ENCODE measurements at places on chromosomes 11 and 22.
A peak's percentile ranks its signal among the peaks of the same experiment; 100 is the strongest.

DNA sequence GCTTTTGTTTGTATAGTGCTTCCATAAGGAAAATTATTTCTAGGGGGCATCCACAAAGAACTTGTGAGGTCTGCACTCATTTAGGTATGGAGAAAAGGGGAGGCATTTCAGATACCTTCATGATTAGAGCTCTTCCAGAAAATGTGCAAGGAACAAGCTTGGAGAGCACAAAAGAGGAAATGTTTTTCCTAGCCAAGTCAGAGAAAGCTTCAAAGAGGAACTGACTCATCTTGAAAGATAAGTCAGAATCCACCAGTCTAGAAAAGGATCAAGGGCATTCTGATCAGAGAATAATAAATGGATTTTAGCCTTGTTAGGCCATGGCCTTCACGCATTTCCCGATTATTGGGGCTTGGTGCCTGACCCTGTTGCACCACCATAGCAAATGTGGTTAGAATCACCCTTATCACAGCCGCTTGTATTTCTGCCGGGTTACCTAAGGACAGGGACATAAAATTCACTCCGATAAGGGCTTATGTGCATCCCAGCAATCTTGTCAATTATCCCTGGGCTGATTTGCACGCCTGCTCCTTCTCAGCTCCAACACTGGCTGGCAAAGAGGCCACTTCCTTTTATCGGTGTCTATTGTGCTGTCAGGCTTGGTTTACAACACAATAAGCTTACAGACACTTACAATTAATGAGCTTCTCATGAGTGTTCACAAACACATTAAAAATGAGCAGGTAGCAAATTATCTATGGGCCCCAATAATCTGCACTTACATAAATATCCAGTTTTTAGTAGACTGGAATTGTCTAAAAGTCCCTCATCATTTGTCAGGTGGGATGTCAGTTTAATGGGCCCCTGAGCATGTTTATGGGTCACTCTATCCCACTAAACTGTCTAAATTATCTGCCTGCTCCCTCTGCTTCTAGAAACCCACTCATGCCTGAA is 613.5 kb downstream of the SOX6 start:
- DNase-seq, result peak; percentile 13

- DNase-seq, result peak; percentile 7
These were observed 3.8 kb downstream of the SERPING1 start for GRCh38 chr11:57601297-57601696.

GRCh38 chr22:33112580-33112979 is 54.4 kb upstream of the SYN3 start:
- no peak for DNase-seq

DNA sequence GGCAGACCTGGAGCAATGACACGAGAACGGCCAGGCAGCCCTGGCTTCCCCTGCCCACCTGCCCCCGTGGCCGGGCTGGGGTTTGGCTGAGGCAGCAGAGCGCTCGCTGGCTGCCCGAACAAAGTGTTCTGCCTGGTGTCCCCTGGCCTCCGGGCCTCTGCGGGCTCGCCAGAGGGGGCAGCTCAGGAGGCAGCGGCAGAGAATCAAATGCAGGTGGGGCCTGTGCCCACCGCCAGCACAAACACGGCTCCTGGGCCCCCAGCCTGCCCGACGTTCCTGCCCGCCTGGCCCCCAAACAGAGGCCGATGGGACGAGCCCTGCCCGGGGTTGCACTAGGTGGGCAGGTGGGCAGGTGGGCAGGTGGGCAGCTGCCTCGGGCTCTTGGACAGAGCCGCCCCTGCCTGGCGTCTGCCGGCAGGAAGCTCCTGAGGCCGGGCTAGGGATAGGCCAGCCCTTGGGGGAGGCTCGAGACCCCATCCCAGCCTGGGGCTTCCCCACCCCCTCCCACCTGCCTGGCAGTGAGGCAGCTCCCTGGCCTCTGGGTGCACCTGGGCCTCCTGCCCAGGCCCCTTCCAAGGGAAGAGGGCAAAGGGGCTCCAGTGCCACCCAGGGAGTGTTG is 46.8 kb downstream of the CDKN1C start:
- no peak for DNase-seq

GRCh38 chr22:24178502-24179440 is 2.5 kb upstream of the SUSD2 start:
- DNase-seq, result no peak

All from EH (cell line).